Right ventricle myocardium inferior (tissue), 1 donor: ENCODE measurements at places on chromosomes 1 and 21. TPM values are rescaled to one million over a fixed set of nuclear protein-coding genes. Genes with fewer than 3 reads are reported as not detected.

The WNT4 gene
- not detected for total RNA-seq

The FOXO6 gene
- 4.5 TPM for total RNA-seq

The KRTAP11-1 gene
- total RNA-seq = not detected

The ADORA3 gene
- total RNA-seq = 3.8 TPM

The TMPRSS3 gene
- total RNA-seq = not detected

The C1orf21 gene
- 54.5 TPM for total RNA-seq

The SLFNL1 gene
- total RNA-seq = 0.16 TPM

The DAB1 gene
- total RNA-seq = 9.0 TPM

The ZNF648 gene
- not detected for total RNA-seq

The ACTL8 gene
- total RNA-seq = not detected

The CACHD1 gene
- 4.9 TPM for total RNA-seq

DNA sequence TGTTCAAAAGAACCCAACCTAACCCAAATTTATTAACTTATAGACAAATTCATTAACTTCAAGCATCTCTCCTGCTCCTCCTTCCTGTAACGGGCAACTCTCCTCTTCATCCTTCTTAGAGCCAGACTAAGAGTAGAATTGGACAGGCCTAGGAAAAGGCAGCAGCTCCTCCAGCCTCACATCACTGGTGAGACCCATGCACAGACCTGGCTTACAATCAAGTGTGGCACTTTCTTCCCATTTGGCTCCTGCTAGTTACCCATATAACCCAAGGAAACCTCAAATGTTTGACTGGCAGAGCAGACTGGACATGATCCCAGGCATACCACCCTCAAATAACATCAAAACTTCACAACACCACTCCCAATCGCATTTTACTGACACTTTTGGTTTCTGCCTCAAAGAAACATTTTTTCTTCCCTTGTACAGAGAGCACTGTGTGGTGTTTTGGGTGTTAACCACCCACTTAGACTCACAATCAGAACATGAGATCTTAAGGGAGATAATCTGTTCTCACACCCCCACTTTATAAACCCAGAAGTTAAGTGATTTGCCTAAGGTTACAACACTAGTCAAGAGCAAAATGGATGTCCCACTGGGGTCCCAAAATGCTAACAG lies 101.4 kb downstream of the SIPA1L2 start:
- DNase-seq = no peak

DNA sequence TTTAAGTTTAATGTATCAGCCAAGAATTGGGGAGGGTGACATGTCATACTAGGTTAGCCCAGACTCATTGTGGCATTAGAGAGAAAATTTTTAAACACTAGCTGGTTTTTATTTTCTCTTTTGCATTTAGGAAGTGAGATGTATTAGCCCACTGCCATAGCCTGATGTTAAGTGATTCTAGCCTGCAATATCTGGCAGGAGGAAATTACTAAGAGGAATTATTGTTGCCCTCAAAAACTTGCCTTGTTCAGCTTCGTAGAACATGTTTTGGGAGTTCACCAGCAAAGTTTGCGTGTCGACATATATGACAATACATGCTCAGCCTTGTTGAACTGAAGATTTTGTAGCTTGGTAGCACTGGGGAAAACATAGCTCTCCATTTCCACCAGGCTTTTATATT lies 12.5 kb downstream of the ADAM30 start:
- DNase-seq = no peak

GRCh38 chr1:170662561-170663403 lies 1.1 kb upstream of the PRRX1 start:
- DNase-seq = no peak

DNA sequence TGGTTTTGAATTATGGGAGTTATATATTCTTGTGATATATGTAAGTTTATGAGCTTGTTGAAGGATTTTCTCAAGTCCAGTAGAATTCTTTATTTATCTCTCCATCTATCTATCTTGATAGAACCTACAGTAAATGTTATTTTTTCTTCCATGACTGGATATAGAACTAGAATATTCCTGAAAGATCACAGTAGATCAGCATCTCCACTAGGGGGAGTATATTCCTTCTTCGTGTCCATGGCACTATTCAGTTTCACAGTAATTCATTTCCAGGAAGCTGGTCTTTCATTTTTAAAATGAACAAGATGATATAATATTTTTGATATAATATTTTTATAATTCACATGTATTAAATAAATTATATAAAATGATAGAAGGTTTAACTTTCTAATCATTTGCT lies 18.8 kb downstream of the TMPRSS15 start:
- DNase-seq = no peak

DNA sequence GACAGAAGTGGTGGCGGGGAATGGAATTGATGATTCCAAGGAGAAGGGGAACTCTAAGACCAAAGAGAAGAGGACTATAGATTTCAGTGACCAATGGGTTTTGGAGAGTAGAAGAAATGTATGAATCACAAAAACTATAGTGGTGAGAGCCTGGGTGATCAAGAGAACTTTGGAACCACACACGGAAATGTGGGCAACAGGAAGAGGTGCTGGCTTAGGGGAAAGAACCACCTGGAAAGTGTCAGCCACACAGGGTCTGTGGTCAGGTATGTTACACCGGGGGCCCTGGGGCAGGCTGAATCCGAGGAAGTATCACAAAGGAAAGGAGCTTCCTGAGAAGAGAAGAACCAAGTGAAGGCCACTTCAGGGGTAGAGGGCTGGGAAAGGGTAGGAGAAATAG lies 11.5 kb upstream of the CHIA start:
- no peak for DNase-seq

GRCh38 chr1:28537457-28538199 lies 15.3 kb upstream of the TRNAU1AP start:
- no peak for DNase-seq

DNA sequence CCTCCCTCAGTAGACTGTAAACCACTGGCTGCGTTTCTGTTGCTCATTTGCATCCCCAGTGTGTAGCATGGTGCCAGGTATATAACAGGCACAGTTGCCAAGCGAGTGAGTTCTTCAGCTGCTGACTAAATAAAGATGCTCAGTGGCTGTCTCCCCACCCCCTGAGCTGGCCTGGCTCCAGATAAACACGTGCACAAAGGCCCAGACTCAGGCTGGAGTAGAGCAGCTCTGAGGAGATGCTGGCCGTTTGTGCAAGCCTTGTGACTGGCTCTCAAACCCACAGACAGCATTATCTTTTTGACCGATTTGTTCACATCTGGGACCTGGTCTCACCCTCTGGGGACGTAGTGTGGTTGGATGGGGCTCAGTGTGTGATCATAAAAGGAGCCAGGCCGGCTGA lies 7.1 kb downstream of the CHRNB2 start:
- no peak for DNase-seq

GRCh38 chr1:44288883-44289282 lies 66.2 kb downstream of the ERI3 start:
- no peak for DNase-seq

- DNase-seq = no peak
Measured at GRCh38 chr1:234697015-234697414, 87.0 kb upstream of the IRF2BP2 start.

DNA sequence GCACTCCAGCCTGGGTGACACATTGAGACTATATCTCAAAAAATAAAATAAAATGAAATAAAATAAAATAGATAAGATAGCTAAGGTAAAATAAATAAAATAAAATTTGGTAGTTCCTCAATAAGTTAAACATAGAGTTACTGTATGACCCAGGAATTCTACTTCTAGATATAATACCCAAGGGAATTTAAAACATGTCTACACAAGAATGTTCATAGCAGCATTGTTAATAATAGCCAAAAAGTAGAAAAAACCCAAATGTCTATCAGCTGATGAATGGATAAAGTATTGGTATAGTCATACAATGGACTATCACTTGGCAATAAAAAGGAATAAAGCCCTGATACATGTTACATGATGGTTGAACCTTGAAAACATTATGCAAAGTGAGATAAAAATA lies 47.8 kb downstream of the CEP350 start:
- no peak for DNase-seq

GRCh38 chr1:215744419-215744818 lies 177.3 kb downstream of the KCTD3 start:
- DNase-seq = no peak

GRCh38 chr1:29762635-29763034 lies 526.3 kb downstream of the PTPRU start:
- no peak for DNase-seq

GRCh38 chr1:207172321-207172720 lies 68.3 kb downstream of the C4BPA start:
- no peak for DNase-seq

- peak; percentile 74 for DNase-seq
Measured at GRCh38 chr1:32014199-32014947, 705 bp downstream of the KHDRBS1 start.

- DNase-seq = no peak
Measured at GRCh38 chr1:21239221-21239620, 51.0 kb downstream of the ECE1 start.

GRCh38 chr1:119139857-119140176 lies 636 bp downstream of the WARS2 start:
- no peak for DNase-seq

GRCh38 chr1:183148599-183148998 lies 37.5 kb upstream of the LAMC2 start:
- DNase-seq = no peak

DNA sequence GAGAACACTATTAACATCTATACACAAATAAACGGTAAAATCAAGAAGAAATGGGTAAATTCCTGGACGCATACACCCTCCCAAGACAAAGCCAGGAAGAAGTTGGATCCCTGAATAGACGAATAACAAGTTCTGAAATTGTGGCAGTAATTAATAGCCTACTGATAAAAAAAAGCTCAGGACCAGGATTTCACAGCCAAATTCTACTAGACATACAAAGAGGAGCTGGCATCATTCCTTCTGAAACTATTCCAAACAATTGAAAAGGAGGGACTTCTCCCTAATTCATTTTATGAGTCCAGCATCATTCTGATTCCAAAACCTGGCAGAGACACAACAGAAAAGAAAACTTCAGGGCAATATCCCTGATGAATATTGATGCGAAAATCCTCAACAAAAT lies 70.7 kb upstream of the FMO3 start:
- no peak for DNase-seq
